ENCODE measurements at places on chromosomes 16 and 17.

- no peak for DNase-seq
Measured at GRCh38 chr16:81224824-81225223, 13.7 kb upstream of the BCO1 start.

GRCh38 chr17:61468263-61468907, 16.2 kb downstream of the TBX4 start:
- no peak for DNase-seq

- DNase-seq: no peak
Measured at GRCh38 chr17:82328141-82328993, 5.2 kb downstream of the SECTM1 start.

- DNase-seq: no peak
Measured at GRCh38 chr17:3536716-3537115, 20.9 kb downstream of the TRPV3 start.

Data from T-cell (primary cell).